Liver (tissue), 10 donors: ENCODE measurements at places on chromosomes 12 and 14. TPM values are rescaled to one million over a fixed set of nuclear protein-coding genes. Genes with fewer than 3 reads are reported as not detected.
A peak's percentile ranks its signal among the peaks of the same experiment; 100 is the strongest.

DNA sequence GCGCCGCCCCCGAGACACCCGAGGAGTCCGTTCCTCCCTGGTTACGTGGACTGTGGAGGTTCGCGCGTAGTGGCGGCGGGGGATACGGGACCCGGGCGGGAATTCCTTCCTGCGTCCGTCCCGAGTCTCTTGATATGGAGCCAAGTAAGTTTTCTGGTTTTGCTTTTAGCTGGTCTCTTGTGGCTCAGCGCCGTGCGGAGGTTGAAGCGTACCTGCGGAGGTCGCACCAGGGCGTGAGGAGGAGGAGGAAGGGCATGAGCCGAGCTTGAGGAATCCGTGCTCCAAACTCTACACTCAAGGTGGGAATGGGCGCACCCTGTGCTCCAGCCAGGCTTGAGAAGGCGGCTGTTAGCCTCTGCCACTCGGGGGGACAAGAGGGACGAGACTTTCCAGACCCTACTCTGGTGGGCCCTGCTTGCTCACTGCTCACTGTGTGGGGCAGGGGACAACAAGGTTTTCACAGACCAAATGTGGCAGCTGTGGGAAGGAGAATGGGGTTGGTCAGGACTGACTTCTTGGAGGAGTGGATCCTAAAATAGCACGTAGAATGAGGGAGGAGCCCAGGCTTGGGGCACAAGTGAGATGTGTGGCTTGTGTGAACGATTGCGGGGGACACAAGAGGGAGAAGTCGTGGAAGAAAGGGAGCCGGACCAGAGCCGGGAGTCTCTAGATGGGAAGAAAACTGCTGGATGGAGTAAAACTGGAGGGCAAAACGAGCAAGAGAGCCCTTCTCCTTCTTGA, 577 bp downstream of the ATG101 start:
- no peak for DNase-seq

GRCh38 chr12:124412646-124413015, 117.7 kb downstream of the RFLNA start:
- no peak for DNase-seq

- no peak for DNase-seq
Observed at GRCh38 chr12:49888461-49889151, 15.1 kb downstream of the FAIM2 start.

DNA sequence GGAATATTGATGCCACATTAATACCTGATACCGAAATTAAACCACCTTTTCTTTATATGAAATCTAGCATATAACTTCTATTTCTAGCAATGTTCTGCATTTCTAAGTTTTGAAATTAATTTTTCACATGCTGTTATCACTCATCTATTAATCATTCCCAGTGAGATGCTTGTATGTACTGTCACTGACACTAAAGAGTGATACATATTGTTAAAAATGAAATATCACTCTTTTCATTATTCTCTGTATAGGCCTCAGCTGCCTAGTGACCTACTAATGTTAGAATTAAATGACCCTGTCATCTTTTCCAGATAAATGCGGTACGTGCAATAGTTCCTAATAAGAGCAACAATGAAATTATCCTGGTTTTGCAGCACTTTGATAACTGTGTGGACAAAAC, 49.7 kb upstream of the KCNH3 start:
- DNase-seq: no peak

DNA sequence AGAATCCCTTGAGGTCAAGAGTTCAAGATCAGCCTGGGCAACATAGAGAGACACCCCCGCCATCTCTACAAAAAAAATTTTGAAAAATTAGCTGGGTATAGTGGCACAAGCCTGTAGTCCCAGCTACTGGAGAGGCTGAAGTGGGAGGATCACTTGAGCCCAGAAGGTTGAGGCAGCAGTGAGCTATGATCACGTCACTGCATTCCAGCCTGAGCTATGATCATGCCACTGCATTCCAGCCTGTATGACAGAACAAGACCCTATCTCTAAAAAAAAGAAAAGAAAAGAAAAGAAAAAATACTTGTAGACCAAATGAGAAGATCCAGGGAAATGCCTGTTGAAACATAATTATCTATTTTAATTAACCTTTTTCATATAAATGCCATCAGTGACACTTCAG, 93.8 kb upstream of the MDM1 start:
- DNase-seq: no peak

DNA sequence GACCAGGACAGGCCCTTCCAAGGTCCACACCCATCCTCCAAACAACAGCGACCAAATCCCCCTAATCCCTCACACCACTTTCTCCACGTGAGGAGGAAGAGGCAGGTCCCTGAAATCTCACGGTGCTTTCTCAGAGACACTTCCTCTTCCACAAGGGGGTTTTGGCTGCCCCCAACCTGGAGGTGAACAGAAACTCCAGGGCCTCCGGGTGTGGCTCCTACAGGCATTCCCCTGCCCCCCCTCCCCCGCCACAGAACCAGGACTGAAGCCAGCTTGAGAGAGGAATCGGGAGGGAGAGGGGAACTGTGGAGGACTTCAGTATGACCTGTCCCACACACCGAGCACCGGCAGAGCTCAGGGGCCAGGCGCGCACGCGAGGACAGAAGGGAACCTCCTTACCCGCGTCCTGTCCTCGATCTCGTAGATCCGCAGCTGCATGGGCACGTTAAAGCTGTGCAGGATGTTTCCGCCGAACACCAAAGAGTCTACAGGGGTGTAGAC, 60.2 kb downstream of the KDM2B start:
- DNase-seq: no peak

ETNK1 gene
- polyA plus RNA-seq: 22.7 TPM

DNA sequence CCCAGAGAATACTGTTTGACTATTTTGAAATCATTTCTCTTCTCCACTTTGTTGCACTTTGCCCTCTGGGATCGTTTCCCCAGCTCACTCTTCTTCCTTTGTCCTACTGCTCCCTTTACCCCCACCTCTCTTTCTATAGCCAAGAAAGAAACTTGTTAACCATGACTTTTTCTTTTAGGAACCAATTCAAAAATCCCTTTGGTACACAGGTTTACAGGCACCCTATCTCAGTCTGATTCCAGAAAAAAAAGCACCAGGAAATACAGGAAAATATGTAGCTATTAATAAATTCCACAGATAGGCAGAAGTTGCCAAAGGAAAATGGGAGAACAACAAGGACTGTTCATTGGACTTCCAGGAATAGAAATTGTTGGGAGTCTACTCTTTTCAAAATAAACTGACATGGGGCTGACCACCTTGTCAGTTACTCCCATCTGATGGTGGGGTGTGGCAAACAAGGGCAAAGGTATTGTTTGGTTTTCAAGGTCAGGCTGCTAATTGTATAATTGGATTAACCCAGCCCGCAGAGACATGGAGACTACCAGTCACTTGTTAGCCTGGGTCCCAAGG, 82.4 kb downstream of the CRADD start:
- no peak for DNase-seq

GRCh38 chr14:70827752-70828151, 18.4 kb upstream of the MAP3K9 start:
- DNase-seq: peak; percentile 38

- DNase-seq: no peak
Observed at GRCh38 chr14:68951035-68951797, 27.9 kb downstream of the ACTN1 start.

GRCh38 chr14:67377916-67378315, 17.8 kb downstream of the EIF2S1 start:
- DNase-seq: no peak

ZFHX2 gene
- polyA plus RNA-seq: 0.12 TPM

KLRC3 gene
- 0.08 TPM for polyA plus RNA-seq

DNA sequence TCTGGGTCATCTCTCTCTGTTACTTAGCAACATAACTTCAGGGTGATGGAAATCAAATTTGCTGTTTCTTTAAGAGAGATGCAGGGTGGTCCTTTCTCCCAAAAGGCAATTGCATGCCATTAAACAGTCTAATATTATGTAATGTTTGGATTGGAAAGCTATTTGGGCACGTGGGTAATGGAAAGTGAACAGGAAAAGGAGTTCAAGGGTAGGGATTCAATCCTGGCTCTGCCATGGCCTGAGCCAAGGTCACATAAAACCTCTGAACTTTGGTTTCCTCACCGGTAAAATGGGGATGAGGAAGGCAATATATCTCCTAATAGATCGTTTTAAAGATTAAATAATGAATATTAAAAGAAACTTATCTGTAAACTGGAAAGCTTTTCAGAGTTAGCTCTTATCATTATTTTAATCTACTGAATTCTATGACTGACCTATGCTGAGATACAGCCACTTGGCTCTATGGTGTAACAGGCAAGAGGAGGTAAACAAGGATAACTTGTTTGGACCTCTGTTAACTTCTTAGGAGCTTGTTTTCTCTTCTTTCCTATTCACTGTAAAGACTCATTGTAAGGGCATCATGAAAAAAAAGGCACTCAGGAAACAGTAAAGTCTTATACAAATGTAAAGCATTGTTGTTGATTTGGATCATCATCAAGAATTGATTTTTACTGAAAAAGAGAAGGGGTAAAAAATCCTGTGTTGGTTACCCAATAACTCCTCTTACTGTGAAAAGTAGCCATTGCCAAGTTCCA, 55.7 kb upstream of the OVCH1 start:
- DNase-seq: no peak

DNA sequence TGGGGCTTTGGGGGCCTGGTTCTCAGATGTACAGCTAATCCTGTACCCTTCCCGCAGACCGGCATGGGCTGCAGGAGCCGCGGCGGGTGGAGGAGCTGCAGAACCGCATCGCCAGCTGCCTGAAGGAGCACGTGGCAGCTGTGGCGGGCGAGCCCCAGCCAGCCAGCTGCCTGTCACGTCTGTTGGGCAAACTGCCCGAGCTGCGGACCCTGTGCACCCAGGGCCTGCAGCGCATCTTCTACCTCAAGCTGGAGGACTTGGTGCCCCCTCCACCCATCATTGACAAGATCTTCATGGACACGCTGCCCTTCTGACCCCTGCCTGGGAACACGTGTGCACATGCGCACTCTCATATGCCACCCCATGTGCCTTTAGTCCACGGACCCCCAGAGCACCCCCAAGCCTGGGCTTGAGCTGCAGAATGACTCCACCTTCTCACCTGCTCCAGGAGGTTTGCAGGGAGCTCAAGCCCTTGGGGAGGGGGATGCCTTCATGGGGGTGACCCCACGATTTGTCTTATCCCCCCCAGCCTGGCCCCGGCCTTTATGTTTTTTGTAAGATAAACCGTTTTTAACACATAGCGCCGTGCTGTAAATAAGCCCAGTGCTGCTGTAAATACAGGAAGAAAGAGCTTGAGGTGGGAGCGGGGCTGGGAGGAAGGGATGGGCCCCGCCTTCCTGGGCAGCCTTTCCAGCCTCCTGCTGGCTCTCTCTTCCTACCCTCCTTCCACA, 7.6 kb downstream of the NR4A1 start:
- DNase-seq: no peak

DNA sequence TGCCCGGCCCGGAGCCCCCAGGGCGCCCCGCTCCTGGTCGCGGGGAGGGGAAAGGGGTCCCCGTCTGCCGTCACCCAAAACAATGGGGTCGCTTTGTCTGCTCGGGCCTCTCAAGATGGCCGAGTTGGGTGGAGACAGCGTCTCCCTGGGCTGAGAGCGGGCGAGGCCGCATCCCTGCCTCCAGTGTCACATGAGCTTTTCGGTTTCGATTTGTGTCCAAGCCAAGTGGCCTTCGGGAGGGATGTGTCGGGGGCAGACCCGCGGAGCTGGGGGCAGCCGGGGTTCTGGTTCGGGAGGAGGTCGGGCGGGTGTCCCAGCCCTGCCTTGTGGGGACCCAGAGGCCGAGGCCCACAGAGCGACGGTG, 790 bp downstream of the DYNC1H1 start:
- peak; percentile 73 for DNase-seq

GRCh38 chr14:106134886-106135285, 608.5 kb downstream of the TMEM121 start:
- no peak for DNase-seq

- DNase-seq: peak; percentile 50
Observed at GRCh38 chr12:12715459-12716150, 1.6 kb upstream of the CDKN1B start.

DNA sequence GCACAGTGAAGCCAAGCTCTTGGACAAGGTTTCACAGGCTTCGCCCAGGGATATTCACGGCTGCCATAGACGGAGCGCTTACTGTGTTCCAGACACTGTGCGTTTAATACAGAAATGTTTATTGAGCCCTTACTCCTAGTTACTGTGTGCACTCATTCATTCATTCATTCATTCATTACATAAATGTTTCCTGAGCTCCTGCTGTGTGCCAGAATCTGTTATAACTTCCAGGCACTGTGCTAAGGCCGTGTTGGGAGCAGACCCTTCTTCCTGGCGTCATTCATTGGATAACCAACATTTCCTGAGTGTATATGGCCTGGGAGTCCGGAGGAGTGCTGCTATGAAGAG, 760 bp upstream of the MED13L start:
- DNase-seq: no peak

GRCh38 chr12:23944067-23944466, 5.4 kb downstream of the SOX5 start:
- DNase-seq: no peak

DNA sequence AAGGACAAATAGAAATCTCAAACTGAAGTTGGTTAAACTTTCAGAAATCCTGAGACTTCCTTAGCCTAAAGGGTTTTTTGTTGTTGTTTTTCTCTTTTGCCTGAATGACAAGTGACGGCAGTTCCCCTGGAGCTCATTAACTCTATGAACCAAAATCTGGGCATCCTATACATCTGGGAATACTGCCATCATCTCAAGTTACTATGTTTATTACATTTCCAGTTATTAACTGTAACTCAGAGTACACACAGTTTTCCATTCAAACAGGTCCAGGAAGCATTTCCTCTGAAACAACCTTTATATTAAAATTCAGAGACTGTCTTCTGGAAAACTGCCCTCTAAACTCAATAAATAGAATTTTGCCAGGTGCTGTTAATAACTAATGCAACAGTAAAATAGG, 55.6 kb upstream of the CDKL1 start:
- DNase-seq: no peak

GRCh38 chr14:70047598-70048312, 141.0 kb downstream of the SLC8A3 start:
- DNase-seq: no peak

CHGA gene
- polyA plus RNA-seq: not detected

ALX1 gene
- polyA plus RNA-seq: not detected

EFS gene
- 0.69 TPM for polyA plus RNA-seq

- no peak for DNase-seq
Observed at GRCh38 chr12:70252832-70253231, 9.6 kb downstream of the CNOT2 start.

DNA sequence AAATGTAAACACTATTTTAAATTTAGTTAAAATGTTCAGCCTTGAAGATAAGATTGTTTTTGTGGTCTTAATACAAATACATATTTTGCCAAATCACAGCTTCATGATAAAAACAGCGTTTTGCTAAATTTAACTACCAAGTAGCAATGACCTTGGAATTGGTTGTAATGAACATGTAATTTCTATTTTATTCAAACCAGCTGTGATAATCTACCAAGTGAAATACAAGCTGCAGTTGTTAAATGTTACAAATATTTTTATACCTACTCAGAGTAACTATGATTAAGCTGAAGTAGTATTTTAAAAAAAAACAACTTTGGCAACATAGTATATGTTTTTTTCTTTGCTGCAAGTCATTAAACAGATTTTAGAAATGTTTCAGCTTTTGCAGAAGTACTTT, 96.2 kb downstream of the CPSF2 start:
- DNase-seq: no peak

NOXRED1 gene
- 0.06 TPM for polyA plus RNA-seq

TOMM20L gene
- not detected for polyA plus RNA-seq
